ENCODE measurements at places on chromosomes 1 and 21.
A peak's percentile ranks its signal among the peaks of the same experiment; 100 is the strongest.

- no peak for DNase-seq
These were observed 32.7 kb downstream of the OR13G1 start for GRCh38 chr1:247646867-247647266.

DNA sequence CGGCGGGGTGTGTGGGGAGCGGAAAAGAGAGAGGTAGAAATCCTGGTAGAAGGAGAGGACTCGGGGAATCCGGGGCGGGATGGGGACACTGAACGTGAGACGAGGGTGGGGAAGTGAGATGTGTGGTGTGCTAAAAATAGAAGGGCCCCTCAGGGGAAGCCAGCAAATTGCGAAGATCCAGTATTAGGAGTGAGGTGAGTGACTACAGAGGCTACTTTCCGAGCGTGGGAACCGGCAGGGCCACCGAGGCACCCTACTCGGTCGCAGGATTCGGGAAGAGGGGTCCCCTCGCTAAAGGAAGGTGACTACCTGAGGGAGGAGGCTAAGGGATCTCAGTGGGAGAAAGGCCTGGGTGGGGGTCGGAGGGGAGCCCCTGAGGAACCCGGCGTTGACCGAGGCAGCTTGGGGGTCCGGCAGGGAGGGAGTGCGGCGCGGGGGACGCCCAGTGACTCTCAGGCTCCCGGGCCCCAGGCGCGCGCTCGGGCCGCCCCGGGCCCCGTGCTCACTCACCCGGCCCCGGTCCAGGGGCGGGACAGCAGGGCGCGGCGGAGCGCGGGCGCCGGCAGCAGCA lies 318 bp downstream of the ALDH4A1 start:
- no peak for DNase-seq

- no peak for DNase-seq
These were observed 59.3 kb downstream of the PLPP3 start for GRCh38 chr1:56520016-56520601.

DNA sequence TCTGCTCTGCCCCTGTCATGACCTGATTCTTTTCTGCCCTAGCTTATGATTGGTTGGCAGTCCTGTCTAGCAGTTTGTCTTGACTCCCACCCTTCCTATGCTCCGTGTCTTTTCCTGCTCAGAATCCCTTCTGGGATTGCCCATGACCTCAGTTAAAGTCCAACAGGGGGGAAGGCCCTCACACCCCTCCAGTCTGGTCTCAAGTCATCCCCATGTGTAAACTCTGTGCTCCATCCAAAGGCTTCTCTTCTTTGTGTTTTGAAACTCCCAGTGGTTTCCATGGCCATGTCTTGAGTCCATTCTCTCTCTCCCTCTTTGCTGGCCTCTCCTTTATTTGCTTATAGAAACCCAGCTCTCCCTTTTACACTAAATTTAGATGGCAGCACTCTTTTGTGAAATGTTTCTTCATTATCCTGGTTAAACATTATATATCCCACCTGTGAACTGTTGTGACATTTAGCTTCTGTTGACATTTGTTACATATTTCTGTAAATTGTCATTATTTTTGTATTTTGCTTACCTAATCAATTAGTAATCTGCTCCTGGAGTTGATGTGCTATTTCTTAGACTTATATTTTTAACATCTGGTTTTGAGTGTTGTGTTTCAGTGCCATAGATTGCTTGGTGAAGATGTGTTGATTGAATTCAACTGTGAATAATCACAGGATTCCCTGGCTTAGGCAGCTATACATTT lies 48.9 kb upstream of the GCLM start:
- DNase-seq = no peak

GRCh38 chr1:231612393-231613089 lies 14.0 kb upstream of the DISC1 start:
- peak; percentile 4 for DNase-seq

GRCh38 chr1:98949166-98949565 lies 55.5 kb downstream of the PLPPR5 start:
- no peak for DNase-seq

All from stimulated activated CD4-positive, alpha-beta T cell treated with anti-CD3 and anti-CD28 coated beads, Interleukin-15, amount 100 ng/mL, for 1 hour (primary cell).